ENCODE measurements at places on chromosomes 5 and 9. TPM values are rescaled to one million over a fixed set of nuclear protein-coding genes. Genes with fewer than 3 reads are reported as not detected.

The EMB gene
- total RNA-seq = 28.1 TPM

The BNC2 gene
- 23.5 TPM for total RNA-seq

The TRIM7 gene
- 4.1 TPM for total RNA-seq

The IL3 gene
- total RNA-seq = not detected

The PCDHGB4 gene
- 0.08 TPM for total RNA-seq

The ANKRD20A1 gene
- 0.77 TPM for total RNA-seq

The CAMK4 gene
- 22.8 TPM for total RNA-seq

The CXCL14 gene
- total RNA-seq = not detected

The PLCXD3 gene
- total RNA-seq = 0.05 TPM

The TRAF1 gene
- total RNA-seq = 0.32 TPM

The RNF224 gene
- not detected for total RNA-seq

The EQTN gene
- not detected for total RNA-seq

The TPD52L3 gene
- not detected for total RNA-seq

The VCP gene
- 203 TPM for total RNA-seq

The WNT8A gene
- total RNA-seq = not detected

The CNTLN gene
- 6.7 TPM for total RNA-seq

The BARX1 gene
- 1.7 TPM for total RNA-seq

The ITGA2 gene
- 7.0 TPM for total RNA-seq

The MZB1 gene
- not detected for total RNA-seq

The GADD45G gene
- not detected for total RNA-seq

The SVEP1 gene
- not detected for total RNA-seq

The FAM114A2 gene
- 23.1 TPM for total RNA-seq

The CCL21 gene
- not detected for total RNA-seq

The PCDHGA1 gene
- total RNA-seq = 0.67 TPM

The FAM151B gene
- 3.8 TPM for total RNA-seq

The PCDHGC5 gene
- total RNA-seq = 0.19 TPM

The PCDHB2 gene
- total RNA-seq = 1.8 TPM

The GPX8 gene
- total RNA-seq = 96.6 TPM

The CDX1 gene
- total RNA-seq = not detected

The SCGB3A2 gene
- not detected for total RNA-seq

The HDHD3 gene
- 31.1 TPM for total RNA-seq

The MEGF10 gene
- 11.4 TPM for total RNA-seq

The OMD gene
- total RNA-seq = not detected

The HMCN2 gene
- total RNA-seq = not detected

The GLRA1 gene
- not detected for total RNA-seq

The CTXN3 gene
- not detected for total RNA-seq

The ANKRD31 gene
- total RNA-seq = 0.69 TPM

The PRUNE2 gene
- 90.9 TPM for total RNA-seq

The WWC1 gene
- 13.2 TPM for total RNA-seq

The NR2F1 gene
- total RNA-seq = 0.48 TPM

The HNRNPA0 gene
- total RNA-seq = 7.2 TPM

The SH3GL2 gene
- total RNA-seq = not detected

The ELP1 gene
- 39.2 TPM for total RNA-seq

The C5orf52 gene
- total RNA-seq = not detected

The GFRA3 gene
- not detected for total RNA-seq

The FOXD4L6 gene
- total RNA-seq = not detected

The RBM18 gene
- 22.5 TPM for total RNA-seq

The PDLIM4 gene
- total RNA-seq = 1.8 TPM

The KIF27 gene
- 4.7 TPM for total RNA-seq

The ESM1 gene
- not detected for total RNA-seq

The RLN2 gene
- not detected for total RNA-seq

The CARD9 gene
- 0.05 TPM for total RNA-seq

The RMRP gene
- 21,584 TPM for total RNA-seq

The MYOT gene
- total RNA-seq = 0.08 TPM

The MVB12B gene
- 4.0 TPM for total RNA-seq

The PDLIM7 gene
- 15.8 TPM for total RNA-seq

The EGFLAM gene
- not detected for total RNA-seq

The NEURL1B gene
- total RNA-seq = 0.11 TPM

The TSSK1B gene
- total RNA-seq = not detected

All from SK-MEL-5 (cell line).